ENCODE measurements at places on chromosomes 16 and 17.

- DNase-seq: no peak
Measured at GRCh38 chr16:10896165-10896564, 19.2 kb downstream of the CIITA start.

GRCh38 chr17:75472119-75472518 lies 15.7 kb downstream of the TMEM94 start:
- DNase-seq: no peak

DNA sequence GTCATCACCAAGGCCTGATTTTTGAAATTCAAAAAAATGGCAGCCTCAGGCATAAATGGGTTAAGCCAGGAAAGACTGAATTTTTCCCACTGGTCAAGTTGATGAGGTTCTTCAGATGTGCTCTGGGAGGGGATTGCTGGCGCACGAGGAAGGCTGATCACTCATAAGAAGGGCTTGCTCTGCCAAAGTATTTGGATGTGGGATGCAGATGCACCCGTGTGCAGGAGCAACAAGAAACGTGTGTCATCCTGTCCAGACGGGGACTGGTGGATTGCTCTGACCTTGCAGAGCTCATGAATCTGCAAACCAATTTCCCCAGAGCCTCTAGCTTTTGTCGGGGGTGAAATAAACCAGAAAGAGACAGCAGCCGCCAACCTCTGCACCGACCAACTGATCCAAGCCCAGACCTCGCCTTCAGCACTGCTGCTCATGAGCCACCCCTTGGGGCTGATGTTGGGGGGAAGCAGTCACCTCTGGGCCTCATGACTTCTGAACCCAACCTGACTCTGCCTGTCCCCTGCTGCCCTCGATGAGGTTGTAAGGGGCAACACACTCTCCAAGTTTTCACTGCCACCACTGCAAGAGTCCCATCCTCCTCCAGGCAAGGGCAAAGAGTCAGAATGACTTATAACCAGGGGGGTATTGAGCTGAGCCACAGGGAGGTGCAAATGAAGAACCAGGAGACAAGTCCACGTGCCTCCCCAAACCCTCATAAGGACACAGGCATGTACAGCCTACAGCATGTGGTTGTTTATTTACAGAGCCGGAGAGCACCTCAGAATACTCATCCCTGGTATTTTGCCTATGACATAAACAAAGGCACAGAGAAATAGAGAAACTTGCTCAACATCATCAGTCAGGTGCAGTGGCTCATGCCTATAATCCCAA lies 452.0 kb downstream of the SOX9 start:
- DNase-seq: no peak

- no peak for DNase-seq
Measured at GRCh38 chr17:74431568-74432423, at the start of gene GPRC5C. Gene GPRC5C (plus strand): TSS chr17:74432088. CDS start chr17:74439777, 7,689 bp downstream.

DNA sequence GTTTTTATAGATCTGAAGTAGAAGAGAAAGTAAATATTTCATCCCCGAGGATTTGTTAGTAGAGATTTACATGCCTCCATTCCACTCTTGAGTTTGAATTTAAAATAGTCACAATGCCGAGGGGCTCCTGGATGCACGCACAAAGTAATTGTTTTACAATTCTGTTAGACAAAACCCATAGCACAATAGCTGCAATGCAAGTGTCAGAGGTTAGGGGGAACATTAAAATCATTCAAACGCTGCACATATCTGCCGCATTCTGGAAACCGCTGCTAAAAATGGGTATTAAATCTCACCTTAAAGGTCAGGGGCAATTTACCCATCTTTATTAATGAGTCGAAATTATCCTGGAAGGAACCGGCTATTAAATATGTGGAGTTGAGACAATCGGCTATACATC lies 528.5 kb upstream of the HSBP1 start:
- no peak for DNase-seq

Measured in stimulated activated CD8-positive, alpha-beta memory T cell treated with anti-CD3 and anti-CD28 coated beads, Interleukin-4, amount 100 ng/mL, for 1 hour (primary cell).